T-helper 17 cell (primary cell): ENCODE measurements at places on chromosomes 2 and 18.

DNA sequence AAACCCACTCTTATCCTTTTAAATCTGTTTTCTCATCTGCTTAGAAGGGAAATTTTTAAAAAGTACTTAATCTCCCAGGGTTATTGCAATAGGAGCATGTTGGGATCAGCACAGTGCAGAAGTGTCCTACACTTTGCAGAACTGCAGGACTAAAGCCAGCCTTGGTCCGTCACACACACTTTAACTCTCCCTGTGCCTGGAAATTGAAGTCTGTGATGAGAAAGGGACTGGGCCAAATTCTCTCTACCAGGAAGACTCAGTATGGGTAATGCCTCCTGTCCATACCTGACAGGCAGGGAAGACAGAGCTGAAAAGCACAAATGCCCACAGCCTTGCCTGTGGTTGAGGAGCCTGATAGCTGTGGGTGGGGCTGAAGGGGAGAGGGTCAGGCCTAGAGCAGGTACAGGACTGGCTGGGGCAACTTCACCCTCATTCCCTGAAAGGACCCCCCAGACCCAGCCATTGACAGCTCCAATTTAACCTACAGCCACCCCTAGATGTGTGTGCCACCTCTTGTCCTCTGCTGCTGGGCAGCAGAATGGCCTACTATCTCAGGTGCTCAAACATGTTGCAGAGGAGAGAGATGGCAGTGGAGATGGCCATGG is 377.2 kb upstream of the KLHL29 start:
- no peak for DNase-seq

- no peak for DNase-seq
Observed at GRCh38 chr2:123723706-123724105, 301.4 kb upstream of the CNTNAP5 start.

GRCh38 chr2:3242747-3243369 is 134.8 kb downstream of the EIPR1 start:
- DNase-seq, result peak; percentile 14

DNA sequence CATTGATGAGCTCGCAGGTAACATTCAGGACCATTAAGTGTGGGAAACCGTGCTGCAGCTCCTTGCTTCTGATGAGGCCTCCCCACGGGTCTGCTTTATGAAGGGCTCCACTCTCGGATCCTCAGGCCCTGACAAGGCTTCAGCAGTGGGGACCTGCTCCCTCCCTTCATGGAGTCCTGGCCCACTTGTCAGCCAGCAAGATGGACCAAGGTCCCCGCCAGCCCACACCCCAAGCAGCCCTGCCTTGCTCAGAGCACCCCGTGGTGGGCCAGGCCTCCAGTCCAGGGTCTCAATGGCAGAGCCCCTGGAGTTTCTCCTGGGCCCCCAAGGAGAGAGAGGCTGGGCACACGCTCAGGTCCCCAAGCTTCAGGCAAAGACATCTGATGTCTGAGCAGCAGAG is 41.5 kb downstream of the CROCC2 start:
- DNase-seq, result no peak

DNA sequence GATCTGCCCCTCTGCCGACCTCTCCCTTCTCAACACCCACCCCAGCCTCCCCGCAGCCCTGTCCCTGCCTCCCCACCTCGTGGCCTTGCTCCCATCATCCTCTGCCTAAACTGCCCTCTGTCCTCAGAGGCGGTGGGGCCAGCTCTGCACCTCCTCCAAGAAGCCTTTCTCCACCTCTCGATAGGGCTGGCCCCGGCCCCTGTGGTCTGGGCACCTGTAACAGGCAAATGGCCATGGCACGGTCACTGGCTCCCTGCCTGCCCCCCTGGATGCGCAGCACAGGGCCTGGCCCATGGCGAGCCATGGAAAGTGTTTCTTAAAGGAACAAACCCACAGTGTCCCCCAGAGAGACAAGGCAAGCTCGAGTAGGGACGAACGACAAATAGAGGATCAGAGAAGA is 42.0 kb downstream of the MYO7B start:
- no peak for DNase-seq

DNA sequence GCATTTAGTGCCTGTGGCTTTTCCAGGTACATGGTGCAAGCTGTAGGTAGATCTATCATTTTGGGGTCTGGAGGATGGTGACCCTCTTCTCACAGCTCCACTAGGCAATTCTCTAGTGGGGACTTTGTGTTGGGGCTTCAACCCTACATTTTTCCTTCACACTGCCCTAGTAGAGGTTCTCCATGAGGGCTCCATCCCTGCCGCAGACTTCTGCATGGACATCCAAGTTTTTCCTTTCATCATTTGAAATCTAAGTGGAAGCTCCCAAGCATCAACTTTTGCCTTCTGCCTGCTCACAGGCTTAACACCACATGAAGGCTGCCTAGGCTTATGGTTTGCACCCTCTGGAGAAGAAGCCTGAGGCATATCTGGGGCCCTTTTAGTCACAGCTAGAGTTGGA is 492.7 kb downstream of the PIK3C3 start:
- no peak for DNase-seq

GRCh38 chr2:12498704-12499103 is 218.0 kb upstream of the TRIB2 start:
- no peak for DNase-seq

- DNase-seq, result no peak
Observed at GRCh38 chr2:204049635-204050034, 113.1 kb downstream of the ICOS start.

DNA sequence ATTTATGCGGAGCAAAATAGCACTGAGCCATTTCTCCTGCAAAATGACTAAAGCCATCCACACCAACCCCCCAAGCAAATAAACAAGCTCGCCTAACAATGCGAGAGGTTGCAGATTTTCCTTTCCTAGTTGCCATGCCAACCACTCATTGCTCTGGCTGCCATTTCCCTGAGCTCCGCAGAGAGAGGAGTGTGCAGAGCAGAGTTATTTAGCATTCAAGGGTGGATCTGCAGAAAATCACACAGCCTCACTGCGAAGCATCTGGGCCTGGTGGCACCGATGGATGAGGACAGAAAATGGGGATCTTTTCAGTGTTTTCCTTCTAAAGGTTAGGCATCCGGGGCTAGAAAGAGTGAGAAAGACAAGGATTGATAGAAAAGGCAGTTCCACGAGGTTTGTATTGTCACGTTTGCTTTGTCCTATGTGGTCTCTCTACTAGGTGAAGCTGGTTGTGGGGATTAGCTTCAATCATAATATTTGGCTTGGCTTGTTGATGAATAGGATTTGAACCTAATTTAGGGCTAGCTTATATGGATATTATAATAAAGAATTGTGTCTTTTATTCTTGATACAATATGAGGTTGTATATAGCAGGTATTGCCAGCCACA is 110.2 kb upstream of the UNC80 start:
- DNase-seq, result no peak

GRCh38 chr2:54610700-54611099 is 112.8 kb upstream of the EML6 start:
- no peak for DNase-seq

DNA sequence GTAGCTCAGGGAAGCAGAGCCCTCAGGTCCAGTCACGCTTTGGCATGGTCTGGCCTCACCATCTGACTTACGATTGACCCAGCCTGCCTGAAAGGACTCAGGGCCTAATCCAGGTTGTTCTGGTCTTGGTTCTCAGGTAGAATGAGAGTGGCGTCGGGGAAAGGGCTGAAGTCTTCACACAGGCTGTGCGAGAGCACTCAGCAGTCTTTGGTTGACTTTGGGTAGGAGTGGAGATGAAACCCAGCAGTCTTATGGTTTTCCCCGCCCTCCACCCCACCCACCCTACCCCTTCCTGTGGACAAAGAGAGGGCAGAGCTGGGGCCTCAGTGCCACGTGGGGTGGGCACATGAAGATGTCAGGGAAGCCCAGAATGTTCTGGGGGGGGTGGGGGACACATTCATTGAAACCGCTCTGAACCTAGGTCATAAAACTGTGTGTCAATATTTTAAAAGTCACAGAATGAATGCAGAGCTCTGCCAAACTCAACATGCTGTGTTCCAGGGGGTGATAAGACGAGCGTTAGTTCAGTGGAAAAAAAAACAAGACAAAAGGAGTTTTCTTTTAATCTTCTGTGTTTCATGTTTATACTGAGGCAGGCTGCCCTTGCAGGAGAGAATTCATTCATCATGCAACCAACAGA is 58.6 kb upstream of the ALPP start:
- no peak for DNase-seq

DNA sequence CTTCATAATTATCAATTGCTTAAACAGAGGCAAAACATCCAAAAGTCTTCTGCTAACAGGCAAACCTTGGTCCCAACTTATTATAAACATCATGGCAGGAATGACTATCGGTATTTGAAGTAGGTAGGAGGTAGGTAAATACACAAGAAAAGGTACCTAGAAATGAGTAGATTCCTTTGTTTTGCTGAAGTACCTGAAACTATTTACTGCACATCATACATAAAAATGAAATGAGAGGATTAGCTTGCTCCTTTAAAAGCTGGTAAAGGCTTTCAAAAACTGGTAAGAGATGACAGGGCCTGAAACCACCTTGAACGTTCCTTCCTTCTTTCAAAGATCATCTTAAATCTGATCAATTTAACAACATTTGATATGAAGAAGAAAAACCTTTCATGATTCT is 55.2 kb upstream of the MAPRE2 start:
- DNase-seq, result no peak

- DNase-seq, result no peak
Observed at GRCh38 chr2:111657351-111657975, 226.5 kb downstream of the ANAPC1 start.

- DNase-seq, result no peak
Observed at GRCh38 chr18:44876755-44877154, 196.1 kb downstream of the SETBP1 start.

DNA sequence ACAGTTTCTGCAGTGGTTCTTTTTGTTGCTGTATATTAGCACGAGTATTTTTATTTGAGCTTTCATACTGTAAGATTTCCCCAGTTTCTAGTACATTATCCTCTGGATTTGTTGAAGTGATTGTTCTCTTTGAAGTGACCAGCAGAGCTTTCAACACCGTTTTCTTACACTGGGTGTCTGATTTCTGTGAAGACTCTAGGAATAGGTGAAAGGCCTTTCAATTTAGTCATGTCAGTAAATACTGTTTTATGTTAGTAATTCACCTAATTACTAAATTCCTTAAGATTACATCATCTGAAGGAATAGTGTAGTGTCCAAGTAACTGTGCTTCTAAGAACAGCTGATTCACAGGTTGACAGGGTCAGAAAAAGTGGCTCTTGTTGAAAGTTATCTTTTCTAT is 2.3 kb downstream of the PPM1B start:
- DNase-seq, result no peak

DNA sequence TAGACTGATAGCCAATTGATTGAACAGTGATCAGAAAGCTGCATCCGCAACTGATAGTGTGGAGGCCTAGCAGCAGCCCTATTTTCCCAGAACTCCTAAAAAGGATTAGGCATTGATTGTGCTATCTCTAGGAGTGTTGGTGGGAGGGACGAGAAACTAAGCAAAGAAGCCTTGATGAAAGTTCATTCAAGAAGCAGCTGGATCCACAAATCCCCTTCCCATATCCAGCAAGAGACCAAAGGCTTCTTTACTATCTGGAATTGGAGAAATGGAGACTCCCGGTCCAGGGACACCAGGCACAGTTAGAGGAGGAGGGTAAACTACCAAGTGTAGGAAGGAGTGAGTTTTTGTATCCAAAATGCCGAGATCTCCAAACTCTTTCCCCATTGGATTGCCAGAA is 151.5 kb downstream of the ALK start:
- no peak for DNase-seq

GRCh38 chr2:68428126-68428525 is 39.0 kb downstream of the FBXO48 start:
- DNase-seq, result no peak

GRCh38 chr2:149901231-149901859 is 313.8 kb upstream of the MMADHC start:
- no peak for DNase-seq

DNA sequence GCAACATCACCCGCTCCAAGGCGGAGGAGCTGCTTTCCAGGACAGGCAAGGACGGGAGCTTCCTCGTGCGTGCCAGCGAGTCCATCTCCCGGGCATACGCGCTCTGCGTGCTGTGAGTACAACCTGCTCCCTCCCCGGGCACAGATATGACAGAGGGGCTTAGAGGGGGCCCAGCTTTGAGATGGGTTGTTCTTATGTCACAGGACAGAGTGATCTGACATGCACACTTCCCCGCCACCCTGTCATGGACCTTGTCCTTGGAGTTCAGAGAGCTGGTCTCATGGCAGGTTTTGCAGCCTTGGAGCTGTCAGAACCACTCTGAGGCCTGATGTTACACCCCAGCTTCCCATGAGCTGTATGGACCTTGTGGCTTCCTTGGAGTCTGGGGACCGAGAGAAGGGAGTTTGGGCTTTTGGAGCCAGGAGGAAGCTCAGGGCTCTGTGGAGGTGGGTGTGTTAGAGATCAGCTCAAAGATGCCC is 398 bp downstream of the INPP5D start:
- DNase-seq, result no peak

DNA sequence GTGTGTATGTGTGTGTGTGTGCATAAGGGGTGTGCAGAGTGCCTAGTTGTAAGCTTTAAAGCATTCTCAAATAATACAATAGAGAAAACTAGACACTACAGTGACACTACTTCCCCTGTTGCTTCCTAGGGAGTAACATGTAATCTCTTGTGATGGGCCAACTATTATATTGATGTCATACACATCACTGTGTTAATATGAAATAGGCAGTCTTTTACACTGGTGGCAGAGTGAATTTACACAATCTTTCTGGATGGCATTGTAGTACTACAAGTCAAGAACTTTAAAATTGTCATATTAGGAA is 488.0 kb upstream of the ZEB2 start:
- DNase-seq, result no peak

DNA sequence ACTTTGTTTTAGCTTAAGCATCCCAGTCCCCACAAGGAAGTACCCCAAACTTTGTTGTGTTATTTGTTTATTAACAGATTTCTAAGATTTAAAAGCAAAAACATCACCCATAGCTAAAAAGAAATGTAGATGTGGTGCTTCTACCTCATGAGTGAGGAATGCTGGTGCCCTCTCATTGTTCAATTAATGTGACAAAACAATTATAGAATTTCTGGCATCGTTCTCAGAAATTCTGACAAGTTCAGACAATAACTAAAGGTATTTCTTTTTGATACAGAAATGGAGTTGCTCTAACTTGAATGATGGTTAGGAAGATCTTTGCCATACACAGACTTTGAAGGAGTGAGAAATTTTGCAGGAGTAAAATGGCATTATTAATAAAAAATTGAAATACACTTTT is 42.9 kb downstream of the SPRED2 start:
- DNase-seq, result no peak

GRCh38 chr2:68357605-68358337 is 7.3 kb upstream of the PLEK start:
- DNase-seq, result no peak

DNA sequence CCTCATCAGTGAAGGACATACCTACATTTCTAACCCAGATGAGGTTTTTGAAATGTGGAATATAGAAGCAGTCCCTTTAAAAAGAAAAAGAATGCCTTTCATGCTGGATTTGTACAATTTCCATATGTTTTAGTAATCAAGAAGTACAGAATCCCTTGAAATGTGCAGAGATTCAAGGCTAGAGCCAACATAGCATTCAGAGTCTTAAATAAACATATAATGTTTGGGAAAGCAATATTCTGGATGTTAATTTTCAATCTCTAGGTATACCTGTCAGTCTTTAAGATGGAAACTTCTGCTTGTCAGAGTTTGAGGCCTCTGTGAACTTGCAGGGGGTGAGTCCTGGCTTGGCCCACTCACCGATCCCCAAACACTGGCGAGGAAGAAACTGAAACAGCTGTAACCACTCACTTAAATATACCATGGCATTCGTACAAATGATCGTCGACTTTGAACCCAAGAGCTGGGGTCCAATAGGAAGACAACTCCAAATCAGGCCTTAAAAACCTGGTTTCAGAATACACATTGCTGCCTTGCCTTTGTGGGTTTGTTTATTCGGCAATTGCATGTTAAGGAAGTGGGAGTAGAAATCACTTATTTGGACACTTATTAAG is 132.8 kb upstream of the NCK2 start:
- no peak for DNase-seq

GRCh38 chr2:84953535-84953934 is 17.4 kb upstream of the KCMF1 start:
- DNase-seq, result no peak
